NCI-H1436 (cell line): ENCODE measurements at places on chromosomes 12 and 14.

DNA sequence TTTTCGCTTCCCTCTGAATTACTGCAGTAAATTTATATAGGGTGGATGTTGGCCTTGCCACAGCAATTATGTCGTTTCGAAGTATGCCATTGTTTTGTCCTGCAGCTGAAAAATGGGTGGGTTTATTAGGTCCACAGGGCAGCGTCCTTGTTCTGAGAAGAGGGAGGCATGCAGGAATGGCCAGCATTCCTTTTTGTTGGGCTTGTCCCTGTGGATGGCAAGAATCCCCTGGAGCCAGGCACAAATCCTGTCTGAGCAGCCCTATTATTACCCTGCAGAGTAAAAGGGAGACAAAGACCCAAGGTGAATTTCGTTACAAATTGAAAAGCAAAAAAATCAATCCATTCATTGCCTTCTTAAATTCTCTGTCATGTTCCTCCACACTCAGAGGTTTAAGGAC, 88.1 kb downstream of the CHST11 start:
- DNase-seq: no peak

GRCh38 chr14:103030741-103031565, 26.4 kb downstream of the CDC42BPB start:
- no peak for DNase-seq

GRCh38 chr12:27946421-27946820, 26.1 kb downstream of the PTHLH start:
- DNase-seq: no peak

DNA sequence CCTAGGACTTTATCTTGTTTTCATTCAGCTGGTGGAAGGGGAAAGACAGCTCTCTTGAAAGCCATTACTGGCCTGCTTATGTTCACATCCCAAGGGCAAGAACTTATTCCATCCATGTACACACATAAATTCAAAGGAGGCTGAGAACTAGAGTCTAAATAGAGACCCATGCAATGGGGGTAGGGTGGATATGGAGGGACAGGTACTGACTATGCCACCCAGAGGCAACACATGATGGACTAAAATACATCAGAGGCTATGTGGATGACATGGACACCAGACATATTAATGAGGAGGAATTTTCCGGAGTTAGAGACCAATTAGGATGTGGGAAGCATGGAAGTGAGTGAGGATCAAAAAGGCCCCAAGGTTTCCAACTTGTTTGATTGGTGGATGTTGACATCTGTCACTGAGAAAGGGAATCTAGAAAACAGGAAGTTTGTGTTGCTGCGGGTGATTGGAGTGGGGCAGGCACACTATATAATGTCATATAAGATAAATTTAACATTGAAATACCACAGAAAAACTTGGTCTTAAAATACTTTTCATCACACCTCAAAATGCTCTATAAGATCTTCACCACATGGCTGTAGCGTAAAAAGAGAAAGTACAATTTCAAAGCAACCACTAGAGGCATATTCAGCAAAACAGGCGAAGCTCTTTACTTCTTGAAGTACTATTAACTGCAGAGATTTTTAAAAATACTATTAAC, 130.4 kb downstream of the GRIP1 start:
- no peak for DNase-seq

GRCh38 chr14:32576088-32576795, 247.1 kb downstream of the AKAP6 start:
- peak; percentile 45 for DNase-seq

- DNase-seq: no peak
Measured at GRCh38 chr14:106694638-106695393, 1168.4 kb downstream of the TMEM121 start.

- no peak for DNase-seq
Measured at GRCh38 chr12:116916714-116917114, 6.0 kb downstream of the FBXW8 start.

- no peak for DNase-seq
Measured at GRCh38 chr12:107718606-107719005, 33.0 kb downstream of the PWP1 start.

DNA sequence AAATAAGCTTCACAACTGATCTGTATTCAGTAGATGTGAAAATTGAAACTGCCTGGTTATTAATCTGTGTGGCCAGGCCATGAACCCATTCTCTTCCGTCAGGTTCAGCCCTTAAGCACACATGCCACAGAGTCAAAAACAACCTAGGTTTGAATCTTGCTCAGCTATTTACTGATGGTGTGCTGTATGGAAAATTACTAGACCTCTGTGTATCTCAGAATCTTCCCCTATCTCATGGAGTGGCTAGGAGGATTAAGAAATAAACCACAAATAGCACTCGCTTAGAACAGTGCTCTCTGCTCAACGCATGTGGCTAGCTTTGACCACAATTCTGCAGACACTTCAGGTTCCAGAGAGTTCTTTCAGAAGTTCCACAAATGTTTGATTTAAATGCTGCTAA, 240.7 kb upstream of the PLEKHG7 start:
- DNase-seq: no peak
